ENCODE measurements at places on chromosomes 4 and X.

GRCh38 chr4:170610434-170610833 is 520.7 kb upstream of the AADAT start:
- no peak for ATAC-seq

GRCh38 chr4:110634350-110635162 is 11.7 kb upstream of the PITX2 start:
- ATAC-seq: no peak

GRCh38 chr4:2469192-2469984 is 482 bp downstream of the RNF4 start:
- peak; percentile 76 for ATAC-seq

DNA sequence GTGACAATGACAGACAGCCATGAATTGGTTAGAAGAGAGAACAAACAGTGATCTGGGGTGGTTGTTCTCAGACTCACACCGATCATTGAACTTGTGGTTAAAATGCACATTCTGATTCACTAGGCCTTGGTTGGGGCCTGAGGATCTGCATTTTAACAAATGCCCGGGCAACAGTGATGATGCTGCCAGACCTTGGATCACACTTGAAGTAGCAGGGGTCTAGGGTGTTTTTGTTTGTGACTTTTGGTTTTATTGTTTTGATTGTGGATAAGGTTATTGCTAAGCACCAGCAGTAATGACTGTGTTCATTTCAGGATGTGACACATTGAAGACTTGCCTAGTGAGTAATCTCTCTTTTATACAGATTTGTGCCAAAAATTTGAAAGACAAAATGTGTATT is 36.5 kb downstream of the TXLNG start:
- no peak for ATAC-seq

- no peak for ATAC-seq
Observed at GRCh38 chr4:153517159-153517558, 51.0 kb downstream of the TMEM131L start.

Measured in esophagus mucosa (tissue), 1 donor.